Ammon's horn (tissue), 1 donor: ENCODE measurements at places on chromosomes 5 and 9.

GRCh38 chr5:125219710-125220109 is 473.3 kb upstream of the ZNF608 start:
- no peak for DNase-seq

DNA sequence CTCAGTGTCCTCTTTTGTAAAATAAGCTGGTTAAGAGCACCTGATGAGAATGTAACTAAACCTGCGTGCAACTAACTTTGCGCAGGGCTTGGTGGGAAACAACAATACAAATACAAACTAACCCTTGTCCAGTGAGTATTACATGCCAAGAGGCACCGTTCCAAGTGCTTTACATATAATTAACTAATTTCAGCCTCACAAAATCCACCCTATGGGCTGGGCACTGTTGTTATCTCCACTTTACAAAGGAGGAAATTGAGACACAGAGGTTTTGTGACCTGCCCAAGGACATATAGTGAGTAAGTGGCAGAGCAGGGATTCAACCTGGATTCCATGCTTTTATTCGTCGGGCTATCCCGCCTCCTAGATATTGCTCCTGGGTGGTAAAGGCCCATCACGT is 26.2 kb upstream of the TNIP1 start:
- DNase-seq, result no peak

GRCh38 chr9:86034863-86035734 is 64.3 kb downstream of the GOLM1 start:
- DNase-seq, result peak; percentile 48

GRCh38 chr9:98097836-98098235 is 21.2 kb downstream of the TRIM14 start:
- no peak for DNase-seq

DNA sequence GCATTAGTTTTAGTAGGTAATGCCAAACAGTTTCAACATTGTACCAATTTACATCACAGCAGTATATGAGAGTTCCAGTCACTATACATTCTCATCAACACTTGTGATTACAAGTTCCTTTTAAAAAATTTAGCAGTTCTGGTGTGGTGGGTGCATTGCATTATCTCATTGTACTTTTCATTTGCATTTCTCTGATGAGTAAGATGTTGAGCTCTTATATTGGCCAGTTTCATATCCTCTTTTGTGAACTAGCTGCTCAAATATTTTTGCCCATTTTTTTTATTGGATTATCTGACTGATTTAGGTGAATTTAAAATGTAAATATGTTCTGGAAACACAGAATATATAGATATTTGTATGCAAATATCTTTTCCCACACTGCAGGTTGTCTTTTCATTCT is 160.9 kb upstream of the NR3C1 start:
- DNase-seq, result no peak

DNA sequence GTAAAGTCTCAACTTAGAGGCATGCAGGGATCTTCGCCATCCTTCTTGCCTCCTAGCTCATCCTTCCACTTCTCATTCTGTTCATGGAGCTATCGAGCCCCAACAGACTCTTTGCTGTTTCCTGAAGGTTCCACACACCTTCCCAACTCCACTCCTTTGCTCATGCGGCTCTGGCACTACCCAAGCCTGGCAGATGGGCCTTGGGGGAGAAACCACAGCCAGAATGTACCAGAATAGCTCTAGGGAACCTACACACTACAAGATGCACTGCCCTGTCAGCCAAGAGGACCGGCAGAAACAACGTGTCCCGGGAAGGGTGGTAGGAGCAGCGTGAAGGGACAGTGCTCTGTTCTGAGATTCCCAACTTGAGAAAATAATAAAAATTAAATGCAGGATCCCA is 178.9 kb downstream of the GABBR2 start:
- DNase-seq, result no peak

DNA sequence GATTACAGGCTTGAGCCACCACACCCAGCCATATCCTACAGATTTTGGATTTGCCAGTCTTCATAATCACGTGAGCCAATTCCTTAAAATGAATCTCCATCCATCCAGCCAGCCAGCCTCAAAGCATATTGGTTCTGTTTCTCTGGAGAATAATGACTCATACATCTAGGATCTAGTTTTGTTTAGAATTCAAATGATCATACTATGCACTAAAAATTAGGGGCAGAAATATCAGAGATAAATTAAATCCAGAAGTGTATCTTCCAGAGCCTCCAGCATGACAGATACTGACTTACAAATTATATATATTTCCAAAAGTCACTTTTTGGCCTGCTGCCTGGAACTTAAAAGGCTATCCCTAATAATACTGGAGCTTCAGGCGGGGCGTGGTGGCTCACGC is 119.1 kb upstream of the NR5A1 start:
- no peak for DNase-seq

DNA sequence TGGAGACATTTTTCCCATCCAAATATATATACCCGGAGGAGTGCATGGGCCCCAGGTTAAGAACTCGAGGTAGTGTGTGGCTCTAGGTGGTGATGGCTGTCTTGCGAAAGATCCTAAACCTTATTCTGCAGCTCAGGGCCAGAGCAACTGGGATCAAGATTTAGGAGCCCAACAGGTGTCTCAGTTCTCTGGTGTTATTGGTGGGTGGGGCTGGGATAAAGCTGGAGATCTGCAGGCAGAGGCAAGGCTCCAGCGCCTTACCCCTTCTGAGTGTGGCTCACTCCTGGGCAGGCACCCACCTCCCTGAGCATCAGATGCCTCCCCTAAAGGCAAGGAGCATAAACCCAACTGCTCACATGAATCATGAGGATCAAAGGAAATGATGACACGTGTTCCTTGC is 11.2 kb downstream of the UBE2QL1 start:
- DNase-seq, result no peak

- no peak for DNase-seq
These were observed 101.7 kb downstream of the ZNF354C start for GRCh38 chr5:179161901-179162300.

- no peak for DNase-seq
These were observed 118.2 kb upstream of the HMHB1 start for GRCh38 chr5:143693651-143694252.
